ENCODE measurements at places on chromosomes 4 and X. TPM values are rescaled to one million over a fixed set of nuclear protein-coding genes. Genes with fewer than 3 reads are reported as not detected.
A peak's percentile ranks its signal among the peaks of the same experiment; 100 is the strongest.

The GPR50 gene
- not detected for total RNA-seq

The GYG2 gene
- total RNA-seq, result 10.9 TPM

The SMARCA1 gene
- 50.3 TPM for total RNA-seq

DNA sequence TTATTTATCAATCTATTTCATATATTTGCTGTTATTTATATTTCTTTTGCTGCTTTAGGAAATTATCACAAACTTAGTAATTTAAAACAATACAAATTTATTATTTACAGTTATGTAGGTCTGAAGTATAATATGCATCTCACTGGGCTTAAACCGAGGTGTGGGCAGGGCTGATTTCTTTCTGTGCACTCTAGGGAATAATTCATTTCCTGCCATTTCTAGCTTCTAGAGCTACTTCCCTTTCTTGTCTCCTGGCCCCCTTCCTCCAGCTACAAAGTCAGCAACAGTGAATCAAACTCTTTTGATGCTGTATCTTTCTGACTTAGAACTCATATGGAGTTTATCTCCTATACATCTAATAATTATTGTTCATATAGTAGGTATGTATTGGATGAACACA is 303.5 kb upstream of the ARSJ start:
- DNase-seq, result no peak

- DNase-seq, result no peak
Observed at GRCh38 chr4:108965016-108965415, 202.2 kb upstream of the ETNPPL start.

DNA sequence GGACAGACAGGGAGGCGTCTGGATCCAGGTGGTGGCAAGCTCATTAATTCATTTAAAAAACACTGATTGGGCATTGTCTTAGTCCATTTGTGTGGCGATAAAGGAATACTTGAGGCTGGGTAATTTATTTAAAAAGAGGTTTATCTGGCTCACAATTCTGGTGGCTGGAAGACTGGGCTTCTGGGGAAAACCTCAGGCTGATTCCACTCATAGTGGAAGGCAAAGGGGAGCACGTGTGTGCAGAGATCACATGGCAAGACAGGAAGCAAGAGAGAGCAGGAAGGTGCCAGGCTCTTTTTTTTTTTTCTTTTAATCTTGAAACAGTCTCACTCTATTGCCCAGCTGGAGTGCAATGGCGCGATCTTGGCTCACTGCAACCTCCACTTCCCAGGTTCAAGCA is 100.2 kb upstream of the METTL14 start:
- no peak for DNase-seq

GRCh38 chrX:19616959-19617358 is 101.7 kb upstream of the MAP3K15 start:
- no peak for DNase-seq

- DNase-seq, result no peak
Observed at GRCh38 chrX:146189371-146189770, 371.7 kb downstream of the SLITRK2 start.

DNA sequence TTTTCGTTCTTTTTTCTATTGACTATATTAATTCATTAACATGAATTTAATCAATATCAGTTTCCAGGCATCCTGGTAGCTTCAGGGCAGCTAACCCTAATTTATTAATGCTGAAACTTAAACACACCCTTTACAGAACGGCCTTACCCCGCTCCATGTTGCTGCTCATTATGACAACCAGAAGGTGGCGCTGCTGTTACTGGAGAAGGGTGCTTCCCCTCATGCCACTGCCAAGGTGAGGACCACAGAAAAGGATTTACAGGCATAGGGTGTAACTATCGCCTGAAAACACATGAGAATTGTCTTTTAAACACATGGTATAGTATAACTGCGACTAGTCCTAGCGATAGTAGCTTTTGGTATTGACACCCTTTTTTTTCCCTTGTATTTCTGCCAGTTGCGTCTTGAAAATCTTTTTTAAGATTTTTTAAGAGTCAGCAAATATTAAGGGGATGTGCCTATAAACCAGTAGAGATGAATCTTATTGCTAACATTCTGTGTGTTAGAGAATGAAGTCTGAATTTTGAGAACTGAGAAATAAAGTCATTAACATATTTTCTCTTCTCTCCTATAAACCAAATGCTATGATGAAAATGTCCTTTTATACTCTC is 229.0 kb downstream of the ANK2 start:
- peak; percentile 75 for DNase-seq

DNA sequence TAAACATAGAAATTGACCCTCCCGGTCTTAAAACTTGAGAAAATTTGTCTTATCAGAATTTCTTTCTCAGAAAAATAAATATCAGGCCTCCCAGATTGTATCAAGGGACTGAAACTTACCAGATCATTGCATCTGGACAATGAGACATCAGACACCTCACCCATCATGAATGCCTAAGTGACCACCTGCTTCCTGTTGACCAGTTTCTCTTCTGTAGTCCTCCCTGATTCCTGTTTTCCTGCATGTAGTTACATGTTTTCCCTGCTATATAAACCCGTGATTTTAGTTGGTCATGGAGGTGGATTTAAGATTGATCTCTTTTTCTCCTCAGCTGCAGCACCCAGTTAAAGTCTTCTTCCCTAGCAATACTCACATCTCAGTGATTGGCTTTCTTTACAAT is 548.1 kb downstream of the PPP4R3C start:
- no peak for DNase-seq

All from sciatic nerve (tissue), 2 donors.